ENCODE measurements at places on chromosomes 12 and 14. TPM values are rescaled to one million over a fixed set of nuclear protein-coding genes. Genes with fewer than 3 reads are reported as not detected.

DNA sequence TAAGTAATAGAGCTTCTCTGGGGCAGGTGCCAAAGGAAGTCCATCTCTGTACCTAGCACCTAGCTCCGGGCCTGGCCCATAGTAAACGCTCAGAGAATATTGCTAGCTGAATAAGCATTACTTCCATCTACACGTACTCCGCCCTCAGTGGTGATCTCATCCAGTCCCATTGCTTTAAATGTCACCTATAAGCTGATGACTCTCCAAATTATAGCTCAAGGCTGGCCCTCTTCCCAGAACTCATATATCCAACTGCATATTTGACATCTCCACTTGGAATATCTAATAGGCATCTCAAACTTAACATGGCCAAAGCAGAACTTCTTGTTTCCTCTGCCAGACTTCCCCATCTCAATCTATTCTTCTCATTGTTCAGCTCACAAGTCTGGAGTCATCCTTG is 6.9 kb upstream of the DYNLL1 start:
- H3K27me3 ChIP-seq, result no peaks in the 10 kb centered on the region
- H3K4me3 ChIP-seq, result no peak overlapping the region
- peaks cover 5% of the 10 kb centered on the region for H3K36me3 ChIP-seq
- DNase-seq, result no peak
- no peak overlapping the region for H3K27ac ChIP-seq

TMEM30B gene
- polyA plus RNA-seq, result 0.11 TPM

SPIC gene
- not detected for polyA plus RNA-seq

DNA sequence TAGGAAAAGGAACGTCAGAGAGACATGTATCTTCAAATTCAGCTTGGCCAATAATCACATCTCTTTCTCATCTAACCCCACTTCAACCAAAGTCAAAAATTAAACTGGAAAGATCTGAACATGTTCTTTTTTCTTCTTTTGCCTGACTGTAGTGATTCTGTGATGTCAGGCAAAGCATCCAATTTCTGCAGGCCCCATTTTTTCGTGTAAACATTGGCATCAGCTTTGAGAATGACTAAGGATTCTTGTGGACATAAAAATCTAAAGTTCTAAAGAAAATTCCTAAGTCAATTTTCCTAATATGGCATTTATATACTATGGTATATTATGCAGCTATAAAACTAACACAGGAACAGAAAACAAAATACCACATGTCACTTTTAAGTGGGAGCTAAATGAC is 89.1 kb downstream of the STXBP6 start:
- H3K27ac ChIP-seq, result no peak overlapping the region
- no peak overlapping the region for H3K4me3 ChIP-seq
- DNase-seq, result no peak
- H3K36me3 ChIP-seq, result no peaks in the 10 kb centered on the region
- peaks cover 31% of the 10 kb centered on the region for H3K4me1 ChIP-seq
- no peaks in the 10 kb centered on the region for H3K27me3 ChIP-seq

- DNase-seq, result no peak
- H3K4me3 ChIP-seq, result no peak overlapping the region
- H3K27ac ChIP-seq, result peak overlapping the region; percentile 56
These were observed 12.8 kb upstream of the PPFIBP1 start for GRCh38 chr12:27511031-27511722.

GRCh38 chr14:34580381-34580780 is 40.9 kb upstream of the EAPP start:
- no peak overlapping the region for H3K4me3 ChIP-seq
- DNase-seq, result no peak
- no peaks in the 10 kb centered on the region for H3K27me3 ChIP-seq
- H3K36me3 ChIP-seq, result peaks cover 98% of the 10 kb centered on the region
- H3K27ac ChIP-seq, result no peak overlapping the region

CTSG gene
- polyA plus RNA-seq, result not detected

DNA sequence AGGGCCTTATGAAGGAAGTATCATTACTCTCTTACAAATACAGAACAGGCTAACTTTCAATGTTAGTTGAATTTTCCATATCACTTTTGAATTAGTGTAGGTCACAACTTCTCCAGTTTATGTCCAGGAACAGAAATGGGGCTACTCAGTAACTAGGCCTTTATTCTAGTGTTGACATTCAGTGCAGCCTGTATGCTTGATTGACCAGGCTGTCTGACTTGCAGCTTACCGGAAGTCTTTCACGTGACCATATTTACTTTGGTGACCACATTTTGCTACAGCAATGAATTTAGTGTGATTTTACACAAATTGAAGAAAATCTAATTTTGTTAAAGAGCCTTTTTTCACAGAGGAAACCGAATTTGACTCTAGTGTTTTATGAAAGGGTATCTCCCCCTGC is 12.4 kb downstream of the MTERF2 start:
- H3K36me3 ChIP-seq, result peaks cover 10% of the 10 kb centered on the region
- H3K4me3 ChIP-seq, result no peak overlapping the region
- H3K27me3 ChIP-seq, result no peaks in the 10 kb centered on the region
- H3K4me1 ChIP-seq, result peaks cover 23% of the 10 kb centered on the region

FGD4 gene
- polyA plus RNA-seq, result 5.1 TPM

DNA sequence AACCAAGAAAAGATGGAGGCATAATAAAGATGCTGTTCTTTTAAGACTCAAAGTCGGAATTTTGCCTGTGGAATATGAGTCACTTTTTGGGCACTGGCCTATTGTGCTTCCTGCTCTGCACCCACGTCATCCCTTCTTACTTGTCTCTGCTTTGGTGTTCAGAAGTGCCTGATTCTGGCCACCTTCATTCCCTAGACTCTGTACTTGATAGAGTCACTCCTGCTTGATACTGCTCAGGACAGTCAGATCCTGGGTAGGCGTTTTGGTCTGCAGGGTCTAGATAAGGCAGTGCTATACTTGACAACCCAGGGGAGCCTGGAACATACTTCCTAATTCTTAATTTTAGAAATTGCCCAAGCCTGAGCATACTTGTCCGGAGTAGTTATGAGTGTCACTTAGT is 1.9 kb downstream of the LRRK2 start:
- H3K36me3 ChIP-seq, result no peaks in the 10 kb centered on the region
- no peaks in the 10 kb centered on the region for H3K27me3 ChIP-seq
- H3K27ac ChIP-seq, result peak overlapping the region; percentile 90

All from heart left ventricle (tissue), 16 donors.